Stimulated activated CD8-positive, alpha-beta memory T cell treated with anti-CD3 and anti-CD28 coated beads, Interleukin-15, amount 100 ng/mL, for 24 hours (primary cell): ENCODE measurements at places on chromosomes 6 and 20.
A peak's percentile ranks its signal among the peaks of the same experiment; 100 is the strongest.

- DNase-seq: no peak
Observed at GRCh38 chr6:7528565-7528964, 12.9 kb upstream of the DSP start.

DNA sequence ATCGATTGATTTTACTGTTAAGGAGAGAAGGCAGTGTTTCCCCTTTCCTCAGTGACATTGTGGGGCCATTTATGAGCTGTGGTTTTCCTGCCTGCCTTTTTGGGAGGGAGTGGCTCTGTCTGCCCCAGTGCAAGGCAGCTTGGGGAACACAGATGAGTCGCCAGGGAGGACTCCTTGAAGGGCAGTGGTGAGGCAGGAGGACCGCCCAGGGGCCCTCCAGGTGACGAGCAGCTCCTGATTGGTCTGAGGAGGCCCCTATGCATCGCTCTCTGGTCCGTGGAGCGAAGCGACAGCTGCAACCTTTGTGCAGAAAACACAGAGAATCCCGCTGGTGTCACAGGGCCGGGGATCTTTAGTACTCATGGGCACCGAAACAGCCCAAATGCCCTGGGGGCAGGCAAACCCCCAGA is 100.3 kb downstream of the TMEM242 start:
- no peak for DNase-seq

DNA sequence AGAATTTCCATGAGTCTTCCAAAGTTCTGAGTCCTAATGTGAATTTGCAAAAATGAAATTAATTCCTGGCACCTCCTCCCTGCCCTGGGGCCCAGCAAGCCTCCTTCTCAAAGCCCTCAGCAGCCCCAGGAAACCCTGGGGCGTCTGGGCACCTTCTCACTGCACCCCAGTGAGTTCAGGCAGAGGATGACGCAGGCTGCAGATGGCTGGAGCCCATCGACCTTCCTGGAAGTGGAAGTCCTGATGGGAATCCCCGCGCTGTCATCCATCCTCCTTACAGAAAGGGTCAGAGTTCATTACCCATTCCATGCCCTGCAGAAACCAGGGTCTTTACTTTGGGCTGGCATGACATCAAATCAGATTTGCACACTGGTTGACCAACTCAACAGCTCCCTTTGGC is 31.6 kb downstream of the DLL1 start:
- DNase-seq: no peak

GRCh38 chr6:68313911-68314310 is 321.2 kb upstream of the ADGRB3 start:
- DNase-seq: no peak

DNA sequence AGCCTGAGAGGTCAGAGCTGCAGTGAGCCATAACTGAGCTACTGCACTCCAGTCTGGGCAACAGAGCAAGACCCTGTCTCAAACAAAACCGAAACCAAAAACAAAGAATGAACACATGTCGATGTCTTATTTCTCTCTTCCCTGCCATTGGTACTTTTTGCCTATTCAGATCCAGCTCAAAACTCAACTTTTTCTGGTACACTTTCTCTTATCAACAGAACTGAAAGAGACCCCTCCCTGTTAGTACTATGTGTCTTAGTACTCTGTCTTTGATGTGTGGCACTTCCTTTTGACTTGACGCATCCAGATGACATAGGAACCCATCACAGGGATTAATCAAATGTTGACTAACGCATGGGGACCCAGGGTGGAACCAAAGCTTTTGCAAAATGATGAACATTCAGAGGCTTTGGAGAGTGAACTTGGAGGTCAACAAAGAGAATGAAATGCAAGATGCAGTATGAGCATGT is 44.8 kb downstream of the AKAP12 start:
- no peak for DNase-seq

DNA sequence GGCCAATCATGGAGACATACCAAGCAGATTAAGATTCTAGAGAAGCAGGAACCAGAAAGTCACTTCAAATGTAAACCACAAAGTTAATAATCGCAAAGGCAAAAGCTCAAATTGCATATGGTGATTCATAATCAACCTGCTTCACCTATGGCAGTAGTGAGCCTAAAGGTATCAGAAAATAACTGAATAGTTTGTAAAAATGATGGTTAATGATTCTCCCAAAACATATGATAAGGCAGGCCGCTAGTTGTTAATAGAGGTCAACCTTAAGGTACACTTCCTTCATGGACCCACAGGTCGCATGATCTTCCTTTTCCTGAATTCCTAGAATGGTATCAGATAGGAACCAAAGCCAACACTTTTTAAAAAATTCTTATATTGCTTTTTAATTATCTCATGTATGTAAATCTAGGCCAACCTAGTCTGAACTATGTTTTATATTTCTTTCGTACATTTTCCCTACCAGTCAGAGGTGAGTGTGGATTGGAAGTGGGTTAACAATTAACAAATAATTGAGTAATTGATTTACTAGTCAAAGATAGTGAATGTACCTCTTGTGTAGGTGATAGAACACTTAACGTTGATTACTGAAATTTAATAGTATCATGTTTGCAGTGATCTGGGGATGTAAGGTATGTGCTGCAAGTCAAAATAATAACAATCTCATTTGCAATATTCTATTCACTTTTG is 16.4 kb downstream of the TAAR2 start:
- DNase-seq: no peak

GRCh38 chr6:167754691-167755090 is 72.0 kb upstream of the AFDN start:
- DNase-seq: no peak

- no peak for DNase-seq
Observed at GRCh38 chr6:96015518-96016333, at the start of gene FUT9. Gene FUT9, plus strand, starts transcription at chr6:96015974. Its CDS starts 187,182 bp downstream, at chr6:96203156.

DNA sequence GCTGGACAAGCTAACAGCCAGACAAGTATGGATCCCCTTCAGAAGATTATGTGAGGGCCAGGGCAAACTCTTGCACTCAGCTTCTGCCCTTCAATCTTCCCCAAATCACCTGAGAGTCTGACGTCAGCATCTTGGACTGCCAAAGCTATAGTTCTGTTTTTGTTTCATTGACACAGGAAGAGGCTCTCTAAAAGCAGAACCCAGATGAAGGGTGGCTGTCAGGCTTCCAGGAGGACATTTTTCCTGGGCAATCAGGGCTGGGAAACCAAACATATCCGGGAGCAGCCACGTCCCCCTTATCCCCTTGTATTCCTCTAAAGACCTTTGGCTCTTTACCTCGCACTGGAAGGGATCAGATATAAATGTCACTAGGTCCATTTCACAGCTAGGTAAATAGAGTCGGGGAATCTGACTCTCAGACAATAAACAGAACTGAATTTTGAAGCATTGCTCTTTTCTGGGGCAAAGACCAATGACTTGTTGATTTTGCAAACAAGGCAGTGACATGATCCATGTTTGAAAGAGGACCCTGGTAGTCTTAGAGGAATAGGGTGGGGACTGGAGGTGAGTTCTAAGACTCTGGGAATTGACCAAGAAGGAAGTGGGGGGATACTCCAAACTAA is 13.3 kb downstream of the MAFB start:
- DNase-seq: no peak

DNA sequence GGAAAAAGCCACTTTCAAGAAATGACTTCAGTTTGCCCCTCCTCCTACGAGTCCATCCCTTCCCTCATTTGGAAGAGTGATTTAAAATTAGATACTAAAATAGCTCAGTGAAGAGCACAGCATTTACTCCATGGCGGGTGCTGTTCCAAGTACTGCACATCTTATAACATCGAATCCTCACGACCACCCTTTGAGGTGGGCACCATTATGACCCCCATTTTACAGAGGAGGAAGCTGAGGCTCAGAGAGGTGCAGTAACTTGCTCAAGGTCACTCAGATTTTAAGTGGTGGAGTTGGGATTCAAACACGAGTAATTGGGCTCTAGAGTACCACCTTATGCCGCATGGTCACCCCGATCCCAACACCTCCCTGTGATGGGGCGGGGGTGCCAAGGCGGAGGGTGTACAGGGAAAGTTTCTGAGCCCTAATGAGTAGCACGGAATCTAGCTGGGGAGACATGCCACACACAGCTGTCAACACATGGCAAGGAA is 25.5 kb downstream of the TTBK1 start:
- no peak for DNase-seq

GRCh38 chr6:144785056-144785455 is 499.9 kb downstream of the UTRN start:
- DNase-seq: no peak

- DNase-seq: no peak
Observed at GRCh38 chr6:38695227-38695900, 7.6 kb downstream of the GLO1 start.

DNA sequence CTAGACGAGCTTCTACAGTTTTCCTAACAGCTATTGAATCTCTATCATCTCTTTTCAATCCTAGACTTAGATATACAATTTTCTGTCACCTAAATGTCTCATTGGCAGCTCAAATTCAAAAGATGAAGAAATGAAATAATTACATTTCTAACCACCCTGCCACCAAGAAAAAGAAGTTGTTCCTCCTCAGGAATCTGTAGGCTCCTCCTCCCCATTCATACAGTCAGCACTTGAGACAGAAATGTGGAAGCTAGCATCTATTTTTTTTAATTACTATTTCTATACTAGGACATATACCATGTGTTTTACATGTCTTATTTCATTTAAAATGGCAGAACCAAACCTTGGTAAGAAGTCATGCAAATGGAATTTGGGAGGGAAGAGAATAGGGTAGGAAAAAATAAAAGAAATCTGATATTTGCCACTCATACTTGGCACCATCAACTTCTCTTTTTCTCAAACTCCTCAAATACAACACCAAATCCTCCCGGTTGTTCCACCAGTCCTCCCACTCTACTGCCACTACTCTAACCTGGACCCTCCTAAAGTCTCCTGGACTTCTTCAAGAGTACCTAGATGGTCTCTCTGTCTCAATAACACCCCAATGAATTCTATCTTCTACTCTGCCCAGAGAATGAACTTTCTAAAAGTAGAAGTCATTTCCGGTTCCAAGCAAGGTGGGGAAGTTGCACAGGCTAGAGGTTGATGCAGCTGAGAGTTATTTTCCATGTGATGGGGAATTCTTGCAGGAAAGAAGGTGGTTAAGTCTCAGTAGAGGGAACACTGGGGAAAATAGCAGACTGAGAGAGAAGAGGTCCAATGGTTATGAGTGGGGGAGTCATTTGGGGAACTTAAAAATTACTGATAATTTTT is 54.1 kb downstream of the ATXN1 start:
- no peak for DNase-seq

DNA sequence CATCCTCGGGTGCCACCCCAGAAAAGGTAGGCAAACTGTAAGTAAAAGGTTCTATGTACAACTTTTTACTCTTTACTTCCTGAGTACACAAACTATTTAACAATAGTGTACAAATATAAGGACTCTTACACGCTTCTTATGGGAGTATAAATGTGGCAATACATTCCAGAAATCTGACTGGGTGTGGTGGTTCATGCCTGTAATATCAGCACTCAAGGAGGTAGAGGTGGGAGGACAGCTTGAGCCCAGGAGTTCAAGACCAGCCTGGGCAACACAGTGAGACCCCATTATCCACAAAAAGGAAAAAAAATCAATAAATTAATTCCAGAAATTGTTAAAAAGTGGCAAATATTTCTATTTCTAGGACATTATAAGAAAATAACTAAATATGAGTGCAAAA is 48.9 kb downstream of the PIGU start:
- no peak for DNase-seq

GRCh38 chr6:149129371-149130077 is 188.0 kb upstream of the TAB2 start:
- no peak for DNase-seq

- DNase-seq: peak; percentile 46
Observed at GRCh38 chr6:20403766-20404640, 2.3 kb downstream of the E2F3 start.

- DNase-seq: no peak
Observed at GRCh38 chr6:96889146-96889545, 8.5 kb downstream of the NDUFAF4 start.

DNA sequence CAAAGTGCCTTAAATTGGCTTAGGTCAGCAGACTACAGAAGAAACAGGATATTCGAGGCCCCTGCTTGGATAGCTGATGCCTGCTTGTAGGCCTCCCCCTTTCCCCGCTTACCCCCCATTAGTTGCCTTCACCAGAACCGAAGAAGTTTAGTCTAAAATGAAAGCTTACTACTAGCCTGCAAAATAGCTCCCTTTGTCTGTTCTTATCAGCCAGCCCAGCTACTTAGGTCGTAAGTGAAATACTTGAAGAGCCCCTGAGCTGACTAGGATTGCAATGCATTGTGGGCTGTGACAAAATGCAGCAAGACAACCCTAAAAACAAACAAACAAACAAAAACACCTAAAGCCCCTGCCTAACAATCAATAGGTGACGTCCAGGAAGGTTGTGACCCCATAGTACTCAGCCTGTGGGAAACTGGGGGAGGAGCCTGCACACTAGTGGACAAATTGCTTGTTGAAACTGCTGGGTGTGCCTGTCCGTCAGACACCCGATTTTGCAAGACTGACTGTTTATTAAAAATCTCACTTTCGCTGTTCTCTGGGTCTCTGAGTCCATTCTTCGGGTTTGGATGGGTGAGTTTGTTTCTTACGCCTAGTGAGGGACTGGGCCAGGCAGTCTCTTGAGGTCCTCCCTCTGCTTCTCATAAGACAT is 105.0 kb upstream of the DUSP22 start:
- DNase-seq: no peak

DNA sequence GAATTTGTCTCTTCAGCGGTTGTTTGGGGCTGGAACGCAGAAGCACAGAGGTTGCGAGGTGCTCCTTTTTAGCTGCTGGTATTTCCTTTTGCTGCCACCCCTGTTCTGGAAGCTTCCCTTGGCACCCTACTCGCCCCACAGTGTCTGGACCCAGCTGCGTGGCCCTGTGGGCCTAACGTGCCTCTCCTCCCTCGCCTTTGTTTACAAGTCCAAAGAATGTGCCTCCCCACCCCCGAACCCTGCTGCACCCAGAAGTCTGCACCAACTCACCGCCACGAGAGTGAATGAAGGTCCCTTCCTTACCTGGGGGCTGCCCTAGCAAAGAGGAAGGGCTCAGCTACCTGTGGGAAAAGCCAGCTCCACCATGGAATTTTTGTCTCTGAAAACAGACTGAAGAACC is 139.7 kb upstream of the RPS6KA2 start:
- no peak for DNase-seq

GRCh38 chr20:36777167-36777566 is 3.6 kb upstream of the DSN1 start:
- no peak for DNase-seq
